ENCODE measurements at places on chromosomes 4 and X.

DNA sequence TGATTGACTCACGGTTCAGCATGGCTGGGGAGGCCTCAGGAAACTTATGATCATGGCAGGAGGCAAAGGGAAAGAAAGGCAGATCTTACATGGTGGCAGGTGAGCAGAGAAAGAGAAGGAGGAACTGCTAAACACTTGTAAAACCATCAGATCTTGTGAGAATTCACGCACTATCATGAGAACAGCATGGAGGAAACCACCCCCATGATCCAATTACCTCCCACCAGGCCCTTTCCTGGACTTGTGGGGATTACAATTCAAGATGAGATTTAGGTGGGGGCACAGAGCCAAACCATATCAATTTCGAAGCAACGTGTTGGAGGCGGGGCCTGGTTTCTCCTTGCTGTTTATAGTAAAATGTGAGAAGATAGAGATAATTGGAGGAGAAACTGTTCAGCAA, 167.4 kb downstream of the GABRB1 start:
- no peak for DNase-seq

GRCh38 chr4:140277576-140277975, 95.9 kb upstream of the SCOC start:
- DNase-seq = no peak

DNA sequence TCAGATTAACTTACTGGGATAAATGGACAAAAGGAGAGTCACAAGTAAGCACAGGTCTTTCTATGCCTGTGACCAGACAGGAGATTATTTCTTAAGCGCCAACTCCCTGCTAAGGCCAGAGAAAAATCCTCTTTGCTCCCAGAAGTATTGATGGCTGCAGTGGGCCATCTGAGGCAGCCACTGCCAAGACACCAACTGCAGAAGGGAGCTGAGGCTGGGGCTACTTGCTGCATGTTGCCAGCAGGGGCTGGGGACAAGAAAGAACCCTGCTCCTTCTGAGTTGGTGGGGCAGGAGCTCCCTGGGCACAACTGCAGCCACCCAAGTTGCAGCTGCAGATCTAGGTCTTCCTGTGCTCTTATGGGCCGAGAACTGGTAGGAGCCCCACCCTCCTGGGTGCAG, 1075.3 kb downstream of the PCDH18 start:
- DNase-seq = no peak

- no peak for DNase-seq
Observed at GRCh38 chrX:9442056-9442455, 22.8 kb upstream of the TBL1X start.

- DNase-seq = no peak
Observed at GRCh38 chr4:121168446-121169281, 4.5 kb upstream of the TNIP3 start.

GRCh38 chrX:49877397-49878101, 1.7 kb upstream of the USP27X start:
- DNase-seq = no peak

DNA sequence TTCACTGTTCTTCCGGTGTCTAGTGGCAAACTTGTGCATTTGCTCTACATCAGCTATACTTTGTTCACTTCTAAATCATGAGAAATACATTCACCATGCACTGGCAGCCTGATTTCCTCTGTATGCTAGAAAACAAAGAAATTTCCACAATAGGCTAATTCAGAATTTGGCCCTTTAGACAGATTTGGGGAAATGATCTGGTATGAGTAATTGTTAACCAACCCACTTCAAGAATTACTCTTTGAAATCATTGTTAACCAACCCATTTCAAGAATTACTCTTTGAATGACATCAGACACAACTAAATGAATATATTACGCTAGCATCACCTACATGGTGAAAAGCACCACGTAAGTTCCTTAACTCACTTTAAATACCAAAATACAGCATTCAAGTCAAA, 14.6 kb downstream of the APBB2 start:
- DNase-seq = no peak

- DNase-seq = no peak
Observed at GRCh38 chrX:126770179-126770578, 49.4 kb upstream of the PRR32 start.

GRCh38 chrX:8413279-8413678, 51.4 kb upstream of the VCX3B start:
- DNase-seq = no peak

- DNase-seq = no peak
Observed at GRCh38 chr4:163395055-163395454, 51.4 kb downstream of the NPY5R start.

DNA sequence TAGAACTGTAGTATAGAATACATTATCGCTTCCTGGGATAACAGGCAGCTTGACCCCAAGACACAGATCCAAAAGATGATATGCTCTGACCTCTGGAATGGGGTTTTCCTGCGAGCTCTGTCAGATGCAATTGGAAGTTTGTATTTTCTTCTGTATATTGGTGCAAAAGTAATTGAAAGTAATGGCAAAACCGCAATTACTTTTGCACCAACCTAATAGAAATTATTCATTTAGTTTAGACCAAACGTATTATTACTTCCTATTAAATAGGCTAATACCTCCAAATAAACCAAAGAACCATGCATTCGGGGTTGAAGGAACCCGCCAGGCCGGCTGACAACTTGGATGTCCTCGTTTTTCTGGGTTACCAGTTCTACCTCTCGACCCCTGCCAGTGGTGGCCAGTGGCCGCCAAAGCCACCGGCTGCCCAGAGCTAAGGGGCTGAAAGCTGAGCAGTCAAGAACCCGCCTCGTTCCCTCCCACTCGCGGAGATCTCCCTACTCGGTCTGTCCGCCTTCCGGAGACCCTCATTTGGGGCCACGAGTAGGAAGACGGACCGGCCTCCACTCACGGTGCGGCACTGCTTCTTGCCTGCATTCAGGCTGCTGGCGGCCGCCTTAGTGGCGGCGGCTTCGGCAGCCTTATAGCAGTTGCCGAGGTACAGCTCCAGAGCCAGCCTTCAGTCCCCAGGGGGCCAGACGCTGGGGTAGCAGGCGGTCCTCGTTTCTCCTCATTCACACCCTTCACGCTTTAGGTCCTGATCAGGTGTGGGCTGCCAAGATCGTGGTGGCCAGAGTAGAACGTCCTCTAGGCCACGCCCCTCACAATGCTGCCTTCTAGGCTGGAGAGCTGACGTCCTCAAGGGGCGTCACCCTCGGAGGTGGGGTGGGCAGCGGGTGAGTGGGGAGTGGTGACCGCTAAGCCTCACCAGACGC, 121.9 kb downstream of the RBMX2 start:
- peak; percentile 11 for DNase-seq

DNA sequence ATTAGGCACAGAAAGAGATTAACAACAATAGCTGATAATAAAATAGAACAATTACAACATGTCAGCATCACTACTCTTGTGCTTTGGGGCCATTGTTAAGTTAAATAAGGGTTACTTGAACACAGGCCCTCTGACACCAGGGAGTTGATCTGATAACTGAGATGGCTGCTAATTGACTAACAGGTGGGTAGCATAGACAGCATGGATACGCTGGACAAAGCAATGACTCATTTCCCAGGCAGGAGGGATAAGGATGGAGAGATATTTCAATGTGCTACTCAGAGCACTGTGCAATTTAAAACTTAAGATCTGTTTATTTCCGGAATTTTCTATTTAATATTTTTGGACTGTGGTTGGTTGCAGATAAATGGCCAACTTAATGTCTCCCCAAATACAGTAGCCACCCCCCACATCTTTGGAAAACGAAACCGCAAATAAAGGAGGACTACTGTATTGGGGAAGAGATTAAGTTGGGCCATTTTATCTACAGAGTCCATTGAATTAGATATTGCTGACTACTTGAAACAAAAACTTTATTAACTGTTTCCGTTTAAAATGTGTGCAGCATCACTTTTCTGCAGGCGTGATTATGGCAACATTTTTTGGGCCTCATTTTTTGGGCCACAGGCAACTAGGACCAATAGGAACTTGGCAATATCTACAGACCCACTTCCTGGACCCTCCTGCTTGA, 200.6 kb upstream of the KLF3 start:
- no peak for DNase-seq

GRCh38 chrX:35880601-35881000, 38.9 kb upstream of the CFAP47 start:
- no peak for DNase-seq

GRCh38 chr4:10051517-10052135, 30.3 kb upstream of the SLC2A9 start:
- DNase-seq = no peak

- DNase-seq = peak; percentile 57
Observed at GRCh38 chrX:108224727-108225621, 133.4 kb downstream of the ATG4A start.

GRCh38 chr4:58453956-58454355, 1343.8 kb upstream of the IGFBP7 start:
- DNase-seq = no peak

- no peak for DNase-seq
Observed at GRCh38 chr4:77141964-77142645, 14.9 kb upstream of the CCNG2 start.

DNA sequence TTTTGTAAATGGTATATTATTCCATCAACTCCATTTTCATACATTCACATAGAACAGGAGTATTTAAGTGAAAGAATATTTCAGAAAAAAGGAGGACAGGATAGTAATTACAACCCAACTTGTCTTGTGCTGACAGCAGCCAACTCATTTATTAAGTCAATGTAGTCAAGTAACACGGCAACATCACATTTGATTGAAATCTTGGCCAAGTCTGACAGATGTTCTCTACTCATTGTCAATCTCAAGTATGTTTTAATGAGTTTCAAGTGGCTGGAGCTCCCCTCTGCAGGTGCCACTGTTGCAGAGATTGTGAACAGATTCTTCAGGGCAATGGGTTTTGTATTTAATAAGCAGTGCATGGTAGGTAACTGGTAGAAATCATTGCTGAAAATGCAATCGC, 332.5 kb downstream of the C4orf33 start:
- DNase-seq = peak; percentile 75

- DNase-seq = no peak
Observed at GRCh38 chrX:47200385-47201150, 6.9 kb downstream of the UBA1 start.

DNA sequence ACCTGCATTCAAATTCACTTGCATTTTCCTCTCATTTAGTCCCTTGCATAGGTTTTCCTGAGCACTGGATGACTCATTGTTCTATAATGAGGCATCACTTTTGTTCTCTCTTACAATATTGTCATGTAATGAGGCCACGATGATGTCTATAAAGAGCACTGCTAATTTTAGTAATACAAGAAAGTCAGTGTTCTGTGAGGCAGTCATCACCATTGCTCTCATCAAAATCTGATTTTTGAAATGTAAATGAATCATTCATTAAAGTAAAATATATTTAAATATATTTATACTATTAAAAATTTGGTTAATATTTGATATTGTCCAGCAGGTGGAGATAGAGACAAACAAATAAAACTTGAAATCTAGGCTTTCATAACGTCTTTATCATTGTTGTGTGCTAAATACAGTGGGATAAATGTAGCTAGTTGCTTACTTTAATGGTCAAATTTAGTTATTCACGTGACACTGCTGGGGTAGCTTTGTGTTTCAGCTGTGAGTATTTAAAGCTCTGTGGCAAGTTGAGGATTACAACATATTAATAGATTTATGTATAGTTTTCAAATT, 15.4 kb downstream of the HMGB2 start:
- no peak for DNase-seq

- no peak for DNase-seq
Observed at GRCh38 chr4:123433976-123434375, 37.4 kb downstream of the SPRY1 start.

- DNase-seq = no peak
Observed at GRCh38 chr4:93693141-93693540, 135.4 kb upstream of the ATOH1 start.

- DNase-seq = no peak
Observed at GRCh38 chr4:42339935-42340406, 57.3 kb upstream of the SHISA3 start.

DNA sequence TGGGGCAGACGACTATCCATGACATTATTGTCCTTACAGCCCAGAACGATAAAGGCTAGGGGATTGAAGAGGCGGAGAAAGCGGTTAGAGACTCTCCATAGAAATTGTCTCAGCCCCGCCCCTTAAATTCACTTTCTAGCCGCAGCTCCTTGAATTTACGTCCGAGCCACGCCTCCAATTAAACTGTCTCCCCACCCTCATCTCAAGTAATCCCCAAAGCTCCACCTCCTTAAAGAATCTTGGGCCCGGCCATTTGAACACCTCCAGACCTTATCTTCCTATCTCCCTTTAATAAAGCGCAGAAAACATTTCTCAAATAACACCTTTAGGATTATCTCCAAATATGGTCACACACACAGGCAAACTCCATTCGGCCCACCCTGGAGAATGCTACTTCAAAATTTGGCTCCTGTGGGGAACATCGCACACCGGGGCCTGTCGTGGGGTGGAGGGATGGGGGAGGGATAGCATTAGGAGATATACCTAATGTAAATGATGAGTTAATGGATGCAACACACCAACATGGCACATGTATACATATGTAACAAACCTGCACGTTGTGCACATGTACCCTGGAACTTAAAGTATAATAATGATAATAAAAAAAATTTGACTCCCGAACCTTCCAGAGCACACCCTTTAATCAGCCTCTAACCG, 7.2 kb upstream of the MAGIX start:
- DNase-seq = no peak

DNA sequence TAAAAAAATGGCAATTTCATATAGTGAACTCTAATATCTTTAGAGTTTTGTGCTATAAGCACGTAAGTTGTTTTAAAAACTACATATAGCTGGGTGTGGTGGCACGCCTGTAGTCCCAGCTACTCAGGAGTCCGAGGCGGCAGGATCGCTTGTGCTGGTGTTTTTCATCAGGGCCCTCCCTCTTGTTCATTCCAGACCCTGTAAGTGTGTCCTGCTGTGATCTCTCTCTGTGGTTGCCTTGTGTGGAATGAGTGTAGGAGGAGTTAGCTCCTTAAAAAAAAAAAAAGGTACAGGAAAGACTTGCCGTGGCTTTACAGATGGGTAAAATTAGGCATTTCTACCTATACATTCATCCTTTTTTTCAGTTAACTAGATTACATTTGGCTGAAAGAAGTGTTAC, 35.4 kb downstream of the RBBP7 start:
- DNase-seq = no peak

- no peak for DNase-seq
Observed at GRCh38 chrX:34559325-34559724, 97.8 kb downstream of the TMEM47 start.

GRCh38 chr4:118271788-118272187, 81.0 kb downstream of the PRSS12 start:
- DNase-seq = no peak

DNA sequence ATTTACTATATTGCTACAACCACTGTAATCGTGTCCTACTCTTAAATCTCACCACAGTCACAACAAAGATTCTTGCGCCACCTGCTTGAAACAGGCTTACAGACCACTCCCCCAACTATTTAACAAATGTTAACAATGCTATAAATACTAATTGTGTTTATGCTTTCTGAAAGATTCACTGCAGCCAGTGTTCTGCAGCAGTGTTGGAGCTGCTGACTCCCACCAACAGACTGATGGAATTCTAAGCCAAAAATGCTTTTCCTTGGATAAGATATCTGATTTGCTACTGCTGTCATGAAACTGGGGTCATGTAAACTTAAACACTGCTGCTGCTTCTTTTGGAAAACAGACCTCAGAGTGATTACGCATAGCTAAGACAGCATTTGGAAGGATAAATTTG, 244.2 kb upstream of the MAB21L2 start:
- no peak for DNase-seq

GRCh38 chr4:25525896-25526295, 129.8 kb upstream of the SLC34A2 start:
- DNase-seq = no peak
